NCI-H524 treated with DMSO at 0.1 percent for 48 hours (cell line): ENCODE measurements at places on chromosomes 7 and 10.

- DNase-seq: no peak
These were observed 42.3 kb downstream of the IKZF1 start for GRCh38 chr7:50346545-50347497.

GRCh38 chr7:41574377-41574776, 128.5 kb downstream of the INHBA start:
- DNase-seq: no peak

- DNase-seq: no peak
These were observed 20.7 kb downstream of the CHST3 start for GRCh38 chr10:71984809-71985388.

- DNase-seq: no peak
These were observed 6.6 kb downstream of the TTYH3 start for GRCh38 chr7:2638224-2638991.

DNA sequence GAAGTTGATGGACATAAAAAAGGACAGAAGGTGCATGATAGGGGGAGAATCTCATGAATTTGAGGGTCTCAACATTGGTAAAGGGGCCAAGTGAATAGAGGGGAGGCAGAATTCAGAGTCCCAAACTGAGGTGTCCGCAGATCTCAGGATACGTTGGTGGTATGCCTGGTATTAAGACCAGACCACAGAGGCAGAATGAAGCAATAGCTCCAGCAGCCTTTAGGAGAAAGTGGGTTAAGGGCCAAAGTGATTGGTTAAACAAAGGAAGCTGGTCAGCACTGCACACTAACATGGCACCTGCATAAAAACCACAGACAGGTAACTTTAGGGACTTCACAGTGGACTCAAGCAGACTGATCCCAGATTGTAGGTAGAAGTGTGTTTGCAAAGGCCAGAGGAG, 37.5 kb downstream of the MEST start:
- no peak for DNase-seq

DNA sequence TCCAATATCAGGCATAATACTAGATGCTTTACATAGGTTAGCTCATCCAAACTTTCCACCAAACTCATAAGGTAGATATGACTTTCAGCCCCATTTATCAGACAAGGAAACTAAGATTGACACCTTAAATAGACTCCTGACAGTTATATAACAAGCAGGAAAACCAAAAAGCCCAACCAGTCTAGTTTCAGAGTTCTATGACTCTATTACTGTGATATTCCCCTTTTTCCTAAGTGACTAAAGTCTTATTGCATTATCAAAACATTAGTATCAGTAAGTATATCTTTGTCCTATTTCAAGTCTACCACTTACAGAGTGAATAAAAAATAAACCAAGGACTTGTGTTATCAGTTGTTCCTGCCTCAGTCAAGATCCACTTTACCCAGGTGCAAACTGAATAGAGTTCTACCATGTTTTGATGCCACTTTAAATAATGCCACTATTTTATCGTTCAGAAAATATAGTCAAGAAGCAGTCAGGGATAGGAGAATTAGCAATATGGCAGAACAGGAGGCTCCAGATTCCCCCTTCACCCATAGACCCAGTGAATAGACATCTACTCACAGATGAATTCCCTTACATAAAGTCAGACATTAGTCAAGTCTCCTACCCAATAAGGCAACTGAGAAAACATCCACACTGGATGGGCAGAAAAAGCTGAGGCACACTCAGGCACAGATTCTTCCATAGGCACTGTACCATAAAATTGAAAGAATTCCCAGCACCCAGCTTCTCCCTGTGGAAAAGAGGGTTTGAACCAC, 74.1 kb downstream of the CRPPA start:
- DNase-seq: no peak

DNA sequence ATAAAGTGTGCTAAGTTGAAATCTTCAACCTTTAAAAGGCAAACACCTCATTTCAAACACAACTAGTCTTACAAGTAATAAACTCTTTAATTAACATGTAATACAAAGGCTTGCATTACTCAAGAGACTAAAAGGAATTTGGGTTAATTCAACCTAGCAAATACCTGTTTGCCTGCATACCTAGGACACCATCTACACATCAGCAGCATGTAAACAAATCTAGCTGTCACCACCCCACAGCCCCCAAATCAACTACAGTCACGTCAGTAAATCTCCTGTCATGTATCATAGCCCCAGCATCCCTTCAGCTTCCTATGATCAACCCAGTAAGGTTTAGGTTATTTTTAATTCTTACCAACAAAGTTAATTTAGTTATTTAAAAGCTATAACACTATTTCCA, 33.5 kb downstream of the ZNF800 start:
- no peak for DNase-seq

GRCh38 chr7:105876091-105876963, at the start of gene ATXN7L1:
TSS of gene ATXN7L1 (minus strand) at chr7:105876599. CDS start at chr7:105876558, 41 bp downstream.
- peak; percentile 62 for DNase-seq

- DNase-seq: no peak
These were observed 7.9 kb upstream of the SAR1A start for GRCh38 chr10:70178139-70178725.

GRCh38 chr7:30910411-30911073, 1.1 kb upstream of the AQP1 start:
- no peak for DNase-seq

DNA sequence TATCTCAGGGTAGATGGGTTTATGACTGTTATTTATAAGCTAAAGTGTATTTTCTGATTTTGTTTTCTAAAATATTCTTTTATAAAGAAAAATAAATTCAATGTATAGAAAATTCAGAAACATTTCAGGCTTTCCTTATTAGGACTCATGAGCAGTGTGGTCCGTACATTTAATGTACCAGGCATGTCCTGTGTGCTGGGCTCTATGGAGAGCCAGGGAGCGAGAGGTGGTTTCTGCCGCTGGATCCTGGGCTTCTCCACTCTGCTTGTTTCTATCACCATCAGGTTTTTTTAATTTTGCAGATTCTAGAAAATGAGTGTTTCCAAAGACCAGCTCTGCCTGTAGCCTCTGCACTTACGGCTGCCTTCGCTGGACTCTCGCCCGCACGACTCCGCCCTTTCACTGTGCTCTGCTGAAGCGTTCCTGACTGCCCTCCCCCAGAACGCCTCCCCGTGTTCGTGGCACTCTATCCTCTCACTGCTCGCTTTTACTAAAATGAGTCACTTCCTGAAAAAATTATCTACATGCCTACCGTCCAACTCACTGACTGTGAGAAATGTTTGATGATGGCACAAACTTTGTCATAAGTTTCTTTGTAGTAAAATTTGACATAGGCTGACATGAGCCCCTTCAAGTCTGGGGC, 188.5 kb downstream of the ZMYND11 start:
- DNase-seq: no peak

GRCh38 chr10:3700531-3701076, 84.4 kb downstream of the KLF6 start:
- DNase-seq: no peak

DNA sequence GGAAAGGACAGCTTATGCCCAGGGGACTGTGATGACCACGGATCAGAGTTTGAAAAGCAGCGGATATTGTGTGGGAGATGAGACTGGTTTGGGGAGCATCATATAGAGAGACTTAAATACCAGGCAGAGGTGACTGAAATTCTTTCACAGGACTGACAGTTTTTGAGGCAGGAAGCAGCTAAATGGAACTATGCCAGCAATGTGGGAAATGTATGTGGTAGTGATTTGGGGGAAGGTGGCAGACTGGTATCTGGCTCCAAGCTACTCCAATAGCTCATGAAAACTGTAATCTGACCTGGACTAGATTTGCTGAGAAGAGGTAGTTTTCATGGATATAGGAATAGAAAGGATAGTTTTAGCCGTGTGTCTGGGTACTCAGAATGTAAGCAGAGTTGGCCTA, 592.6 kb downstream of the REEP3 start:
- no peak for DNase-seq

GRCh38 chr7:24245362-24245761, 38.6 kb upstream of the NPY start:
- no peak for DNase-seq

DNA sequence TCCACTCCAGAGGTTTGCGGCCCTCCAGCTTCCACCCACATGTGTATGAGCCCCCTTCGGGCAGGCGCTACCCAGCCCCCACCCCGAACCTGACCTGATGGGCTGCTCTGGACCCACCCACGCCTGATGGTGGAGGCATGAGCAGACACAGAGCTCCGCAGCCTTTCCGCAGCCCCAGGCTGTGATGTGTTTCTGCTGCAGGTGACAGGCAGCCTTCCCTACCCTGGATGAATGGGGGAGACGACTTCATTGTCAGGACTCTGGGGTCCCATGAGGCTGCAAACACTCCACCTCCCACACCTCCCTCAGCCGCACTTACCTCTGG, 61.2 kb downstream of the OAT start:
- no peak for DNase-seq

DNA sequence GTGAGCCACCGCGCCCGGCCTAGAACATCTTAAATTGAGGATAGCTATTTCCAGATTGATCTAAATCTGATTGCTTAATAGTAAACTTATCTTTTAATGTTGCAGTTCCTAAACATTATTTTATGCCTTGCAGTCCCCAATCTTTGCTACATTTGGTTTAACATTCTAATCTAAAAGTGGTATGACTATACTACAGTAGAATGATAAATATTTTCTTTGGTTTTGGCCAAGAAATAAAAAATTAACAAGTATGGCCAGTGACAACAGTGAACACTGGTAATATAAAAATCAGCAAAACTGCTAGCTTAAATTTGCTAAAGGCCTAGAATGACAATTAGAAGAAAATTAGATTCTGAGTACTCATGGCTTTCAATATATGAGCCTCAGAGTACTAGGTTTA, 73.5 kb downstream of the CDK6 start:
- DNase-seq: no peak

DNA sequence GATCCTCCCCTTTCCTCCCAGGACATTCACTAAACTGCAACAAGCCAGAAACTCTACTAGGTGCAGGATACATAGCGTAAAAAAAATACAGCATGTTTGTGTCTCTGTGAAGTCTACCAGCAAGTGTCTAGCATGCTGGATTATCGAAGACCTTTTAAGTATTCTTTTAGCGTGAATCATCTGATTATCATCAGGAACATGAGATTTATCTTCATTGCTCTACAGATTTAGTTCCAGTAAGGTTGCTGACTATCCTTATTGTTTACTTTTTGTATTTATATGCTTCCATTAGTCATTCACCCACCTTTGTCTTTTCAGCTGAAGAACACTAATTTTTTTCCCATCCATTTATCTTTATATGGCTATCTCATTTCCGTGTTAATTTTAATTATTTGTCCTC, 62.8 kb downstream of the PDZD8 start:
- no peak for DNase-seq

- no peak for DNase-seq
These were observed 108.6 kb downstream of the CDK6 start for GRCh38 chr7:92727755-92728154.

GRCh38 chr10:17464545-17464944, 10.2 kb upstream of the ST8SIA6 start:
- DNase-seq: no peak

- peak; percentile 2 for DNase-seq
These were observed 506.4 kb upstream of the C7orf33 start for GRCh38 chr7:148084138-148084537.

- DNase-seq: no peak
These were observed 498.2 kb downstream of the PHTF2 start for GRCh38 chr7:78296644-78297371.

DNA sequence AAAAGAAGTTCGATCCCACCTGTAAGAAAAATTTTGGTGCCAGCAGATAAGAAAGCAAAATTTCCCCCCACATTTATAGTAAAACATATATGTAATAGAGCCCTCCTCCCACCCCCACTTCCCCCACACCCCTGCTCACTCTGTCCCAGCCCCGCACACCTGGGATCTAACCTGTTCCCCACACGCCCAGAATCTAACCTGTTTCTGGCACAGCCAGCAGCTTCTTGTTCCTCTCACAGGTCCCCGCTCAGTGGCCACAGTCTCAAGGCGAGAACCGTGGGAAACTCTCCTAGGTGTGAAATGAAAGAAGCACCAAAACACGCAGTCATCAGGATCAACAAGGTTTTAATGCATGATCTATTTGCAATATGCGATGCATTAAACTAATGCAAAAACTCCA, 32.8 kb downstream of the LYZL1 start:
- DNase-seq: no peak

DNA sequence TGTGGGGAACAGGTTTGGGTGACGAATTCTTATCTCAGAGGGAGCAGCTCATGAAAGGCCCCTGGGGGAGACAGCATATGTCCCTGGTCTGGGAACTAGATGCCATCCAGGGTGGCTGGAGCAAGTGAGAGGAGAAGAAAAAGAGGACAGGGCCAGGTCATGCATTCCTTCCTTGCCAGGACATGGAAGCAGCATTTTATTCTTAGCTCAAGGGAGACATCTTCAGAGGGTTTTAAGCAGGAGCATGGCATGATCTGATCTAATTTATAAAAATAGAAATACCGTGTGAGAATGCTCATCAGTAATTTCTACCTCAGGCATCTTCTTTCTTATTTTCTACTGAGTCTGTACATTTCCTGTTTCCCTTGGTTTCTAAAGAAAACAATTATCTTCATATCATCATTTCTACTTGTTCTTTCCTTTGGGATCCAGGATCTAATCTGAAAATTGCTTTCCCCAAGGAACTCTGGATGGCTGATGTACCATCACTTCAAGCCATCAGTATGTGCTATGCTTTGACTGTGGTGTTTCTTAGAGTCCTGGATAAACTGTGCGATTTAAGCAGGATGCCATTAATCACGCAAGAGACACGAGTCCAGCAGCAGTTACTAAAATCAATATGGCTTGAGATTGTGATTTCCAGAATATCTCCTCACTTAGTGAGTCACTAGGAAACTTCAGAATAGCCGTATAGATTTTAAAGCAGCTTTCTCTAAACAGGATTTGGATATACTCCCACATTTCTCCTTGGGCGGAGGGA, 386.2 kb downstream of the GALNT17 start:
- DNase-seq: no peak

DNA sequence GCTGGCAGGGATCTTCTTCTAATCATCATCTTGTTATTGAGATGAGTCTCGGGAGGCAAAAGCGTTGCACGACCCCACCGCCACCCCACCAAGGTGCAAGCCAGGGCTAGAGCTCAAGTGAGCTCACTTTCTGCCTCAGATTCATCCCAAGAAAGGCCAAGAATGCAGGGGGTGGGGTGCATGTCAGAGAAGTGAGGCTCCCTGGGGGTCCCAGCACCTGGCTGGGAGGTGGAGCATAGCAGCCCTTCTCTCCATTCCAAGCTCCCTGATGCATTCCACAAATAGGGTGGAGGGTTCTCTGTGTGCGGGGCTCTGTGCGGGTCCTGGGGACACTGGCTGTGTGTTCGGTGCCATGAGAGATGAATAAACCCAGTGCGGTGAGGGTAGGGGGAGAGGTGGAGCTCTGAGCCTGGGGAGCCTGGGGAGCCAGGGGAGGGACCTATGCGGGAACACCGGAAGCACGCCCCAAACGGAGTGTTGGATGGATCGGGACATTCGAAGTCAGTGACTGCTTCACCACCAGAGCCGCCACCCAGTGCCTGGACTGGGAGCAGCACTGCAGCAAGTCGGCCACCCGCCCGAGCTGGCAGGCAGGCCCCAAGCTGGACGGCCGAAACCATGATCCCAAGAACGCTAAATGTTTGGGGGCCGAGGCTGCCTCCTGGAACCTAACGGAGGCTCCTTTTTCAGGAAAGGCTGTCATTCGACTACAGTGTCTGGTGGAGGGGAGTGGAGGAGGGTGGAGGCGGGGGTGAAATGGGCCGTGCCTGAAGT, 17.9 kb upstream of the HMX3 start:
- DNase-seq: no peak
